ENCODE measurements at places on chromosomes 11 and 22. TPM values are rescaled to one million over a fixed set of nuclear protein-coding genes. Genes with fewer than 3 reads are reported as not detected.

DNA sequence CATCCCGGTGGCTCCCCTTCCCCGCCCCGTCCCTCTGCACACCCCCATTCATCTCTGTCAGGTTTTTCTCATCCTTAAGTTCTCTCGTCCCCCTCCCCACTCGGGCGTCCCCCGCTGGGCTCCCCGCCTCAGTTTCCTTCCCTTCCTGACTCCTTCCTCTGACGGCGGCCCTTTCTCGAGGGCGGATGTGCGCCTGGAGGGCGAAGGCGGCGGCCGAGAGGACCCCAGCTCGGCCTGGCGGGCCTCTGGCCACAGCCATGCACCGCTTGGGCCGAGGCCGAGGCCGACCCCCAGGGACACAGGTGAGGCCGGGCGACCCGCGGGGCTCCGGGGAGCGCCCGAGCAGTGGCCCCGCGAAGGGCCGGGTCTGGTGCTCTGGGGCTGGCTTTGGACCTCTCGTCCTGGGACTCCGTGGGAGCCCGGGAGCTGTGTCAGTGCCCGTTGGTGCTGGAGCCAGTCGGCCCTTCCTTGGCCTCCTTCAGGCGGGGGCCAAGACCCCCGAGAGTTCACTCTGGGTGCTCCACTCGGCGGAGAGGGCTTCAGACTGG lies 2.9 kb downstream of the PHLDB1 start:
- DNase-seq = no peak

DNA sequence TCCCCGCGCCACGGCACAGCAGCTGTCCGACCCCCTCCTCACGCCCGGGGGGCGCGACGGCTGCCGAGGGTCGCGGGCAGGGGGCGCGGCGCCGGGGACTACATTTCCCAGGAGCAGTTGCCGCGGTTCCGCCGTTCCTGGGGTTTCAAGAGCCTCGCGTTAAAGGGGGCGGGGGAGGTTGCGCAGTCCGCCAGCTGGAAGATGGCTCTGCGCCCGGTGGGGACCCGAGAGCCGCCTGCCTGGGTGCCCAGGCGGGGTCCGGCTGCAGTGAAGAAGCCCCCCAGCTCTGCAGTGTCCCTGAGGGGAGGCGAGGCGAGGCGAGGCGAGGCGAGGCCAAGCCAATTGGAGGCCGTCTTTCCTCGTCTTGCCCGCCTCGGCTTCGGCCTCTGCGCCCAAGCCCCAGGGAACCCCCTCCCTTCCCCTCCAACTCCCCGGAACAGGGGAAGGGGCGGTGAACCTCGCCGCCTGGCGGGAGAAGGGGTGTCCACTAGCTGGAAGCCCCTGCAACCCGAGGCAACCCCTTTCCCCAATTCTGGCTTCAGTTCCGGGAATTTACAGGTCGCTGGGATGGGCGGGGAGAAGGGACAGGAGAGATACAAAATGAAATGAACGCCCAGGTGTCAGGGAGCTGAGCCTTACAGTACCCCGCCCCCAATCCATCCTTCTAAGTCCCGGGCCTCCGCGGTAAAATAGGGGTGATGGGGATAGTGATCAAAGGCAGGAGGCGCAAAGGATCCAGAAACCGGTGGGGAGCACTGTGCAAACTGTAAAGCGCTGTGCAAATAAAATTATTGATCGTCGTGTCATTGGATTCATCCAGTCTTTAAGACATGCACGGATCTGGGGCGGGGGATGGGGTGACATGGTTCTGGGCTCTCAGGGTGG lies 5.2 kb upstream of the GCAT start:
- DNase-seq = no peak

DNA sequence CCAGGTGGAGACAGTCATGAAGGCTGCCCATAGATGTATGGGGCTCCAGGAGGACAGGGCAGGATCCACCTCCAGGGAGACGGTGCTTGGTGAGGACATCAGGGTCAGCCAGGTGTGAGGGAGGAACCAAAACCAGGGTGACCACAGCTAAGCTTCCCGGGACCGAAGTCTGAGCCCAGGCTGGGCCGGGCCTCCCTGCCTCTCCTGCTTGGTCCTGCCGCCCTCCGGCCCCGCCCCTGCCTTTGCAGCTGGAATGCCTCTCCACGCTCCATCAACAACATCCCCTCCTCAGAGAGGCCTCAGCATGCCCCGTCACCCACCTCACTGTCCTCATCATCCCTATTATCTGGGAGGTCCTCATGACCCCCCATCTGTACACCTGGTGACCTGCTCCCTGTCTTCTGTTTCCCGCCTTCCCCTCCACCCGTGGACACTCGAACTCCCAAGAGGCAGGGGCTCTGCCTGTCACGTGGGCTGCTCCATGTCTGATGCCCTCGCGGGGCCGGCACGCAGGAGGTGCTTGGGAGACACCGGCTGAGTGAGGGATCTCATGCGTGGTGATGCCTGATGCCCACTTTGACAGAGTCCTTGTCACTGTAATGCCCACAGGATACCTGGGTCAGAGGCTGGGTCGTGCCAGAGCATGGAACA lies 59.4 kb downstream of the RTL6 start:
- DNase-seq = no peak

DNA sequence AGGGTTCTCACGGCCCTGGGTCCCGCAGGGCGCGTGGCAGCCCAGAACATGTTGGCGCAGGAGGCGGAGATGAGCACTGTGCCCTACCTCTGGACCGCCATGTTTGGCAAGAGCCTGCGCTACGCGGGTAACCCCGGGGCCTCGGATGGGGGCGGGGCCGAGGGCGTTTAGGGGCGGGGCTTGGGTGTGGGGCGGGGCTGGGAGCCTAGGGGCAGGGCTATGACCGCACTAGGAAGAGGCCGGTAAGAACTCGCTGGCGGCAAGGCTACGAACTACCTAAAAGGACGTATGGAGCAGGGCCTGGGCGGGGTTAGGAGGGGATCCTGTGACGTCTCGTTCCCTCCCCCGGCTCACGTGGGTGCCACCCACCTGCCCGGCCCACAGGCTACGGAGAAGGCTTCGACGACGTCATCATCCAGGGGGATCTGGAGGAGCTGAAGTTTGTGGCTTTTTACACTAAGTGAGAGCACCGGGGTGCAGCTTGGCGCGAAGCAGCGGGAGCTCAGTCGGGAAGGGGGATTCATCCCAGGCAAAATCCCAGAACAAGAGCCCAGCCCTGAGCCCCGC lies 2.8 kb upstream of the LZTR1 start:
- no peak for DNase-seq

GRCh38 chr11:20278727-20279126 lies 84.8 kb upstream of the HTATIP2 start:
- no peak for DNase-seq

- no peak for DNase-seq
Measured at GRCh38 chr11:95641495-95641894, 148.1 kb downstream of the FAM76B start.

- no peak for DNase-seq
Measured at GRCh38 chr22:44441401-44442185, 56.4 kb downstream of the RTL6 start.

DNA sequence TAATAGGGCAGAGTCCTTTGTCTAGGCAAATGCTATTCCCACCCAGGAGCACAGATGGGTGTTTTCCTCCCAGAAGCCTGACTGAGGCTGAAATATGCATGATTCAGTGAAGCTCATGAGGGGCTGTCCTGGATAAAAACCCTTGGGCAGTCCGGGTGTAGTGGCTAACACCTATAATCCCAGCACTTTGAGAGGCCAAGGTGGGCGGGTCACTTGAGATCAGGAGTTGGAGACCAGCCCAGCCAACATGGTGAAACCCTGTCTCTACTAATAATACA lies 48.6 kb upstream of the LMO2 start:
- no peak for DNase-seq

The MGAT3 gene
- total RNA-seq = 0.08 TPM

The ZP1 gene
- total RNA-seq = not detected

The TENM4 gene
- total RNA-seq = 7.7 TPM

The MRGPRE gene
- total RNA-seq = not detected

The ROBO4 gene
- total RNA-seq = 5.9 TPM

The DKK3 gene
- total RNA-seq = 59.5 TPM

Data from esophagus squamous epithelium (tissue), 5 donors.